ENCODE measurements at places on chromosomes 1 and 21.

- DNase-seq: no peak
Observed at GRCh38 chr1:102858695-102859094, 249.6 kb downstream of the COL11A1 start.

GRCh38 chr1:29543586-29543985 is 307.3 kb downstream of the PTPRU start:
- no peak for DNase-seq

- no peak for DNase-seq
Observed at GRCh38 chr1:30058970-30059369, 664.4 kb downstream of the MATN1 start.

GRCh38 chr21:25956993-25957714 is 213.4 kb downstream of the APP start:
- no peak for DNase-seq

DNA sequence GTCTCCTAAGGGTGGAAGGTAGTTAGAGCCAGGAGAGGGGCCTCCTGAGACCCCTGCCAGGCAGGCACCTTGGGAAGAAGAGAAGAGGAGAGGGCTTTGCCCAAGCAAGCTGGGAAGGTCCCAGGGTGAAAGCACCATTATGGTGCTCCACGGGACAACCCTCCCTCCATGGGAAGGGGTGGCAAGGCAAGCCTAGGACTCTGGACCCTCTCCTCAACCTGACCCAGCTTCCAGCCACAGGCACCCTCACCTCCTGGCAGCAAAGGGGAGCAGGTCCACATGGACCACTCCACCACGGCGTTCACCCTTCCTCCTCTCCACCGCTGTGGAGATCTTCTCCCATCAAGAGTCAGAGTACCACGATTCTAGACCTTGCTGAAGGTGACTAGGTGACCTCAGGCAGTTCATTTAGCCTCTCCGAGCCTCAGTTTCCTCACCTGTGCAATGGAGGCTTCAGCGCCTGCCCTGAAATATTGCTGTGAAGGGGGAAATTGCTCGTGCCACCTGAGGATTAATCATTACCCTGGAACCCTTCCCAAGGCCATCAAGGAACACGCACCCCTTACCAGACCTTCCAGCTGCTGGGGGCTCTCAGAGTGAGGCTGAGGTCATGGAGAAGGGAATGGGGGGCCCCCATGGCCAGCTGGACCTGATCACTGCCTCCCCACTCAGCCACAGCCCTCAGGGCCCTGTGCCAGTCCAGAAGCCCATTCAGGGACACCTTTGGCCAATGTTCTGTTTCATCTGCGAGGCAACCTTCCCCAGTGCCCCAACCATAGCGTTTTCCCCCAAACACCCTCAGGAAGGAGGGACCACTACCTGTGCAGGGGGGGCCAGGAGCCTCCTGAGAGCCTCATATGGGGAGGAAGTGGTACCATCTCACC is 1.6 kb downstream of the RAP1GAP start:
- DNase-seq: no peak

DNA sequence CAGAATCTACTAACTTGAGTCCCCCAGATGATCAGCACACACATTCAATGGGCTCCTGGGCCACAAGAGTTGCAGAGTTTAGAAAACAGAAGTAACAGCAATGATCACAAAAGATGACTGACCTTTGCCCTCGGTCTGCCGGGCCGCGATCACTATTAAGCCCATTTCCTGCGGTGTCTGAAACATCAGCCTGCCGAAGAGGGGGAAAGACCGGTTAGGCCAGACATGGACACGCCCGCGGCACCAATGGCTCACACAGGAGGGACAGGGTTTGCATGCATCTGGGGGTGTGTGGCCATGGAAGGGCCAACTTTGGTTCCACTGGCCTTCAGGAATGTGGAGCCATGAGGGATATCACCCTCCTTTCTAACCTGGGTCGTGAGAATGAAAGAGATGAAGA is 68.2 kb downstream of the SIM2 start:
- DNase-seq: no peak

DNA sequence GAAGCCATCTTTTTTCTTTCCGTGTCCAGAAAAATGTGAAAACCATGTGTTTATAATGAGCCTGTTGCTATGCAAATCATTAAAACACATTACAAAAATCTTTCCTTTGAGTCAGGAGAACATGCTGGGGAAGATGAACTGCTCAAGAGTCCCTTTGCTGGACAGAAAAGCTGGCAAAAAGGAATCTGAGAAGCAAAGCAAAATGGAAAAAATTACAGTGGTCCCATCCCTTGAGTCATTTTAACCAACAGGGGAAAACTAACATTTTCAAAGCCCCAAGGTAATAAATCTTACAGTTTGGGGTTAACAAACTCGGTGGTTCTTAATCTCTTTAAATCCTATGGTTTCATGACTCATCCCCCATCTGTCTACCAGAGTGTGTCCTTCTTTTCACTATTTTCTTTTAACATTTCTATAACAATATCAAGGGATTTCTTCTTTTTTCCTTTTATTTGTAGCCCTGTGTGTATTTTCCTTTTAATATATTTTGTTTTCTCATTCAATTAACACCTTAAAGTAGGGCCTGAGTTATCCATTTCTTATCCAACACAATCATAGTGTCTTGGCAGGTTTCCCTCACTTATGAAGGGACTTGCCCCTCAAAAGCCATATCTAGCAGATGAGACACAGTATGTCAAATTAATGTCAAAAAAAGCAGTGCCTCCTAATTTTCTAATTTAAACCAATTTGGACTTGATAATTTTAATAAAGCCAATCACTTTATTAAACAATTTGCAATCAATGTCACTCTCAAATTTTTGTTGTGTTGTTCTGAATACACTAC is 105.4 kb downstream of the PTPN14 start:
- DNase-seq: no peak

DNA sequence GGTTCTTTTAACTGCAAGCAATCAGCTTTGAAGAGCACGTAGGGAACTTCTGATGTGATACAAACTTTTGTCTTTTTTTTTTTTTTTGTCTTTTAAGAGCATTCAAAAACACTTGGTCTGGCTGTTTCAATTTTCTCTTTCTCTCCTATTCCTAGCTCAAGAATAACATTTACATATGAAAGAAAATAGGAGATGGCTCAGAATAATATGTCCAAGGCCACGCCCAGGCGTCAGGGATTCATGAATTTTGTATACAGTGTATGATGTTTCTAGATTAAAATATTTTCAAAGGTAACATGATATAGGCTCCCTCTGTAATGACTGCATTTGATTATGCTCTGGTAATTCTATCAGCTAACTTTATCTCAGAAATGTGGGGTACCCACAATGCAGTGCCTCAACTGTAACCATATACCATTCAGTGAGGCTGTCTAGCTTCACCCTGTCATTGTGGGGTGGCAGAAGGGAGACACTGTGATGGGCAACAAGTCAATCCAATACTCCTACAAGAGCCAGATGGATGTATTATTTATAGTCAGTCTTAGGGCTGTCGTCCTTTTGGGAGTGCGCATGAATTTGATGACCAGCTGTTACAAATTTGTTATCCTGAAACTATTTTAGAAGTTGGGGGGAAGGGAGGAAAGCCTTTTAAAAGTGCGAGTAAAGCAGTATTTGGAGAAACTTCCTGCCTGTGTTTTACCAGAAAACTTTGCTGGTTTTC is 1.5 kb upstream of the AKNAD1 start:
- no peak for DNase-seq

DNA sequence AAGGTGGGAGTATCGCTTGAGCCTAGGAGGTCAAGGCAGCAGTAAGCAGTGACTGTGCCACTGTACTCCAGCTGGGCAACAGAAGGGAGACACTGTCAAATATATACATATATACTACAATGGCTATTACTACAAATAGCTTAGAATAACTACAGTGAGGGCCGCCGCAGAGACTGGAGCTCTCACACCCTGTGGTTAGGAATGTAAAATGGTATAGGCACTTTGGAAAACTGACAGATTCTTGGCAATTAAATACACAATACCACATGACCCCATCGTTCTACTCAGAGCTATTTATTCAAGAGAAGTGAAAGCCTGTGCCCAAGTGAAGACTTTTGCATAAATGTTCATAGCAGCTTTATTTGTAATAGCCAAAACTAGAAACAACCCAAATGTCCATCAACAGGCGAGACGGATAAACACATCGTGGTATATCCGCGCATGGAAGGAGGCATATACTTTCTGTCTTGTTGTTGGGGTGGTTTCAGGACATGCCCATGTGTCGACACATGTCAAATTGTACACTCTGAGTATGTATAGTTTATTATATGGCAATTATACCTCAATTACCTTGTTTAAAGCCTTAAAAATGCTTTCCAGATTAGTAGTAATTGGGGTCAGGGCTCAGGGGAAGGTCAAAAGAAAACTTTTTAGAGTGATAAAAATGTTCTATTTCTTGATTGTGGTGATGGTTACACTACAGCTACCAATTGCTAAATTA is 123.4 kb downstream of the RIPK4 start:
- no peak for DNase-seq

- no peak for DNase-seq
Observed at GRCh38 chr1:182996816-182997215, 26.4 kb upstream of the LAMC1 start.

DNA sequence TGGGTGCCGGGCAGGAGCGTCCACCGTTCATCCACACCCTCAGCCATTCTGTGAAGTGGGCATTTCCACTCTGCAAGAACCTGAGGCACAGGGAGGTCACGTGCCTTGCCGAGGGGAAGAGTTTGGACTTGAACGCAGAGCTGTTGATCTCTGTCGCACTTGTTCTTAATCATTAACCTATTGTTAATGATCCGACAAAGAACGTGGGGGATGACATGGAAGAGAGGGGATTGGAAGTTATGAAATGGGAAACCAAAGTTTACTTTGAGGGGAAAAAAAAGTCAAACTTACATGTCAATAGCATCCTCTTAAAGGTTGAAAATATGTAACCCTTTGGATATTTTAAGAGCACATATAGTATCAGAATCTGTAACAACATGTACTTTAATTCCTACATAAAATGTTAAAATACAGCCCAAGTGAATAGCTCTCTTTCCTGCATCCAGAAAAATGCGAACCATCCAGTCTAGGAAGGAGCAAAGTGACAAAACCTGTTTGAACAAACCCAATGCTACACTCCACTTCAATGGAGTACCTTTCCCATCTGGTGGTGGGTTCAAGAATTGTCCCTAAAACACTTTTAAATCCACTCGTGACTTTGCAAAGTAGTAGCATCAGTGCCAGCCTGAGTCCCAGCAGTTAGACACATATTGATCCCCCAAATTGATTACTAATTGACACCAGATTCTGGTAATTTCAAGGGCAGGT is 75.5 kb downstream of the SETD4 start:
- DNase-seq: no peak

- DNase-seq: no peak
Observed at GRCh38 chr1:52955129-52955970, 28.3 kb downstream of the SCP2 start.

GRCh38 chr1:231936983-231937775 is 310.6 kb downstream of the DISC1 start:
- DNase-seq: no peak

DNA sequence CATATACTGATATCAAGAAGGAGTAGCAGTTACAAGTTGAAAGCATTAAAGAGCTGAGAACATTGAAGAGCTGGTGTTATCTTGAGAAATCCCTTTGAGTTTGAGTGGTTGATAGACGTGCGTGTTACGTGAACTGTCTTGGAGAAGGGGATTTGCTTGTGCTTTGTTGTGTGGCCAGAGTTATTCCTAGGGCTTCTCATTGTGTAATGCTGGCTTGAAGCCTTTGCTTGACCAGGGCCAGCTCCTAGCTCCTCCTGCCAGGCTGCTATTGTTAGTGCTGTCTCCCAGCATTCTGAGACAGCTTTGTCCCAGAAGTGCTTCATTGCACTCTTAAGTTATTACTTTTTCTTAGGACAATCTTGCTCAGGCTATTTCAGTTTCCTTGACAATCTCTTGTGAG is 116.2 kb upstream of the KCNK2 start:
- no peak for DNase-seq

- no peak for DNase-seq
Observed at GRCh38 chr1:5896706-5897660, 95.2 kb downstream of the NPHP4 start.

- no peak for DNase-seq
Observed at GRCh38 chr1:107443027-107443426, 302.2 kb downstream of the NTNG1 start.

GRCh38 chr1:174333437-174333836 is 114.3 kb upstream of the GPR52 start:
- no peak for DNase-seq
